ENCODE measurements at places on chromosomes 12 and 14.

- peak; percentile 78 for DNase-seq
Measured at GRCh38 chr12:64171715-64172114, 50.4 kb downstream of the KICS2 start.

DNA sequence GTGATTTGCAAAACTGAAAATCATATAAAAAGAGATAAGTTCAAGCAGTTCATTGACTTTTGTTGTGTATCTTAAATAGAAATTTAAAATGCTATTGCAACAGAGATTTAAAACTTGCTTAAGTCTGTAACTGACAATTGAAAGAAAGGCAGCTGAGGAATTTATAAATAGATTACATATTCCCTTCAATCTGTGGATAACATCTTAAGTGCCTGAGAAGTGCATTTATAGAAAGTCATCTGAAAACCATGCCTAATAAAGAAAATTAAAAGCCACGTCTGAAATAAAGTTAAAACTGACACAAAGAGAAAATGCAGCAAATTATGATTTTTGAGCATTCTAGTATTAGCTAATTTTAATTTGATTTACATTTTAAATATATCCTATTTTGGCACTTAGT lies 479.8 kb downstream of the MDGA2 start:
- no peak for DNase-seq

DNA sequence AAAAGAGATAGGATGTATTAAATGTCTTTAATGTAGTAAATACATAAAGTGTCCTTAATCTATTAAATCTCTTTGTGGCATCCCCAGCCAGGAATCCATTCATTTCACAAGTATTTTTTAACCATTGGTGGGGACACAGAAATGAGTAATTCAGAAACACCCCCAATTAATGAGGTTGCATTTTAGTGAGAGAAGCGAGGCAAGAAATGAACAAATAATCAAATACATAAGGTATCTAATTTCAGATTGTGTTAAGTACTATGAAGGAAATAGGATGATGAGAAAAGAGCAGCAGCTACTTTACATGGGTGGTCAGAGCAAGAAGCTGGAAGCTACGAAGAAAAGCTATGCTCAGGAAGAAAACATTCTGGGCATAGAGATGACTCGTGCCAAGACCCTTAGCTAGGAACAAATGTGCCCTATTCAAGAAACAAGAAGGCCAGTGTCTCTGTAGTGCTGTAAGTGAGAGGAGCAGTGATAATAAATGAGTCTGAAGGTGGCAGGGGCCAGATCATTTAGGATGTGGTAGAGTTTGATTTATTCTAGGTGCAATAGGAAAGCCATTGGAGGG lies 60.5 kb upstream of the IGF1 start:
- no peak for DNase-seq

- DNase-seq: peak; percentile 88
Measured at GRCh38 chr12:20368114-20368650, at the start of gene PDE3A. Gene PDE3A (plus strand): TSS chr12:20368537. CDS start chr12:20369285, 748 bp downstream.

- peak; percentile 87 for DNase-seq
Measured at GRCh38 chr12:53568809-53569557, 57.2 kb downstream of the ATF7 start.

GRCh38 chr14:99459481-99460100 lies 21.1 kb downstream of the SETD3 start:
- DNase-seq: no peak

GRCh38 chr14:90266441-90267154 lies 10.2 kb downstream of the PSMC1 start:
- no peak for DNase-seq

DNA sequence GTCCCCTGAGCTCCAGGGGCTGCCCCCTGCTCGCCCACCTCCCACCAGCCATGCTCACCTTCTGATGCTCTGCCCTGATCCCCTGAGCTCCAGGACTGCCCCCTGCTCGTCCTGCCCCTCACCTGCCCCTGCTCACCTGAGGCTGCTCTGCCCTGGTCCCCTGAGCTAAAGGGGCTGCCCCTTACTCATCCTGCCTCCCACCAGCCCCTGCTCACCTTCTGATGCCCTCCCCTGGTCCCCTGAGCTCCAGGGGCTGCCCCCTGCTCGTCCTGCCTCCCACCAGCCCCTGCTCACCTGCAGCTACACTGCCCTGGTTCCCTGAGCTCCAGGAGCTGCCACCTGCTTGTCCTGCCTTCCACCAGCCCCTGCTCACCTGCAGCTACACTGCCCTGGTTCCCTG lies 247.2 kb downstream of the TMEM121 start:
- DNase-seq: no peak

- DNase-seq: peak; percentile 95
Measured at GRCh38 chr12:102567031-102567985, 86.9 kb upstream of the IGF1 start.

DNA sequence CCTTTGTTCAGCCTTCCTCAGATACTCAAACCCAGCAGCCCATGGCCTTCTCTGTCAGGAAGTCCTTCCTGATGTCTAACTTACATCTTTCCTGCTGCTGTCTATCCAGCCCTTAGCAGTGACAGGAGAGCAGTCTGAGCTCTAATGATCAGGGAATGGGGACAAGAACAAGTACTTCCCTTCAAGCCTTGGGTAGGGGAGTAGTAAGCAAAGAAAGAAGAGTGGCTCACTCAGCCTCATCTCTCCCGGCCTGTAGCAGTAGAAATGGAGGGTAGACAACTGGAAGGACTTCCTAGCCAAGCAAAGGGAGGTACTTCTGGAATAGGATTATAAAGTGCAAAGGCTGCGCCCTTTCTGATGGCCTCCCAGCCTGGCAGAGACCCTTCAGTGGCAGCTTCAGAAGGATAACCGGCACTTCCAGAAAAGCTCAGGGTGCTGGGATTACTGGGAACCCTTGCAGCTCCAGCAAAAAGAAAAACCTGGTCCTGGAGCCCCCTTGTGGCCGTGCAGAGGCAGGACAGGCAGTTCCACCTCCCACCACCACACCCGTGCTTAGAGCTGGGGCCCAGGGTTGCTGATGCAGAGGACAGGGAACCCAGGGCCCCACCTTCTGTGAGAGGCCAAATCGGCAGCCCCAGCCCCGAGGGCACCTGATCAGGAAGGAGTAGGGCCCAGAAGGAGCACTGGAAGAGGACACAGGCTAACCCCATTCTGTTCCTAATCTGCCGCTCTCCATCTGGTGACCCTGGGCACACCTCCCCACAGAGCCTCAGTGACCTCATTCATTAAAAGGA lies 12.4 kb upstream of the SMUG1 start:
- DNase-seq: peak; percentile 69

- DNase-seq: no peak
Measured at GRCh38 chr12:55755246-55755645, 12.3 kb downstream of the GDF11 start.

GRCh38 chr14:78598046-78598920 lies 428.1 kb downstream of the NRXN3 start:
- DNase-seq: peak; percentile 65

DNA sequence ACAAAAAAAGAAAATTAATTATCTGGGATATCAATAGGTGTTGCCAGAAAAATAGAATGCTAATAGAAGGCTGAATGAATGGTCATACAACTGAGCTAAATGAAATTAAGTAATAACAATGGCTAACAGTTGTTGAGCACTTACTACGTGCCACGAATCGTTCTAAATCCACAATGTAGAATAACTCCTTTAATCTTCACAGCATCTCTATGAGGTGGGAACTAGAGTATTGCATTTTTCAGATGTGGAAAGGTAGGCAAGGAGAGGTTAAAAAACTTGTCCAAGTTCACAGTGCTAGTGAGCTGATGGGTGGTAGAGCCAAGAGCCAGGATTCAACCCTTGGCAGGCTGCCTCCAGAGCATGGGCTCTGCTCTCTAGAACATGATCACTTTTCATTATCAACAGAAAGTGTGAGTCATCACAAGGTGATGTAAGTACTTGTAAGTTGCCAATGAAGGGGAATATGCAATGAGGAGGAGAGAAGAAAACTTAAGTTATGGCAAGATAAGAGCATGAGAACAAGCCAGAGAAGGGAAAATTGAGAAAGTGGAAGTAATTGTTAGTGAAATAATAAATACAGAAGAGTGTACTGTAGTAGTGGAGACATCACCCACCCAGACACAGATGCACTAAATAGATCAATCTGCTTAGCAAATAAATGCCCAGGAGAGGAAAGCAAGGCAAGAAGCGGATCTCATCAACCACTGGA lies 122.1 kb downstream of the PRKD1 start:
- DNase-seq: peak; percentile 85

GRCh38 chr12:112275207-112275606 lies 107.0 kb downstream of the HECTD4 start:
- DNase-seq: no peak

GRCh38 chr12:91921555-91921954 lies 224.1 kb downstream of the BTG1 start:
- no peak for DNase-seq

- no peak for DNase-seq
Measured at GRCh38 chr12:113052326-113052725, 4.2 kb upstream of the DTX1 start.

DNA sequence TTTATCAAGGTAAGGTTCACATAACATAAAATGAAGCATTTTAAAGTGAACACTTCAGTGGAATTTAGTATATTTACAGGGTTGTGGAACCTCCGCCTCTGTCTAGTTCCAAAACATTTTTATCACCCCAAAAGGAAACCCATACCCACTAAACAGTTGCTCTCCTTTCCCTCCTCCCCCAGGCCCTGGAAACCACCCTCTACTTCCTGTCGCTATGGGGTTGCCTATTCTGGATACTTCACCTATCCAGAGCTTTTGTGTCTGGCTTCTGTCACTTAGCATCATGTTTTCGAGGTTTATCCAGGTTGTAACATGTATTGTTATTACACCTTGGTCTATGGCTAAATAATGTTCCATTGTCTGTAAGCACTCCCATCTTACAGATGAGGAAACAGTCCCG lies 27.7 kb upstream of the ZFP36L1 start:
- DNase-seq: no peak

DNA sequence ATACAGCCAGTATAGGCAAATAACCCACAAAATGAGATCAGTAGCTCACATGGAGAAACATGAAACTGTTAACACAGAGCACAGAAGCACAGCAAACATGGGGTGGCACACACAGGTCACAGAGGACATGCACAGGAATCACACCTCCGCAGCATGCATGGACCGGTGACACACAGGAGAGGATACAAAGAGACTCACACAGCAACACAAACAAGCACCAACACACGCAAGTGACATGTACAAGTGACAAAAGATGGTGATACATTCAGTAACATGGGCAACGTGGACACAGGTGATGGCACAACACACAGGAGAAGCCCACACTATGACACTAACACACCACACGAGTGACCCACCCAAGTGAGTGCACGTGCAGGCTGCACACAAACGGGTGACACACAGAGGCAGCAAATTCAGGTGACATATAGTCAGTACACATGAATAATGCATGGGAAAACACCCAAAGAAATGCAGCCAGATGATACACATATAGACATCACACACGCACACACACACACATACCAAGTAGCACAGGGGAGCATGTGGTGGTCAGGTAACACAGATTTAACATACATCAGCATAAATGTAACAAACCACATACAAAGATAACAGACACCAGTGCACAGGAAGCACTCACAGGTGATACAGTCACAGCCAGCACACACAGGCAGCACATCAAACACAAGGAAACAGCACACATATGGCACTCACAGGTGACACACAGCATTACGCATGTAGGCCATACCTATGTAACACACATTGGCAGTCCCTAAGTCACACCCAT lies 216.0 kb upstream of the SFSWAP start:
- DNase-seq: no peak

- DNase-seq: peak; percentile 35
Measured at GRCh38 chr12:61993734-61994345, 266.4 kb upstream of the USP15 start.

GRCh38 chr12:45214749-45215418 lies 1.0 kb upstream of the ANO6 start:
- DNase-seq: peak; percentile 48

DNA sequence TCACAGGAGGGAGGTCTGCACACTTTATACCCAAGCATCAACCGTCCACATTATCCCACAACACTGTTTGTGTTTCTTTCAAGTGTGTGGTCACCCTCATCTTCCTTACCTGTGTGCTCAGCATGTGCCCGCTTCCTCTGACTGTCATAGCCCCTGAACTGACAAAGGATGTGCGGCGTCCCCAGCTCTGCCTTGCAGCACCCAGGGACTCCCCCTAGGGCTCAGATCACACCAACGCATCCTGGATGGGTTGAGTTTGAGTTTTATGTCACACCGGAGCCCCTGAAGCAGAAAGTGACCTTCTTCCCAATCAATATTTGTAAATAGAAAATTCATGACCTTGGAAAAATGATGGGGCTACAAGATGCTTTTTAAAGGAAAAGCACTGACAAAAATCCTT lies 770.7 kb upstream of the TMEM132C start:
- DNase-seq: no peak

- DNase-seq: peak; percentile 37
Measured at GRCh38 chr12:106049105-106049504, 89.6 kb downstream of the NUAK1 start.

GRCh38 chr12:90338365-90338764 lies 616.6 kb downstream of the CCER1 start:
- no peak for DNase-seq

DNA sequence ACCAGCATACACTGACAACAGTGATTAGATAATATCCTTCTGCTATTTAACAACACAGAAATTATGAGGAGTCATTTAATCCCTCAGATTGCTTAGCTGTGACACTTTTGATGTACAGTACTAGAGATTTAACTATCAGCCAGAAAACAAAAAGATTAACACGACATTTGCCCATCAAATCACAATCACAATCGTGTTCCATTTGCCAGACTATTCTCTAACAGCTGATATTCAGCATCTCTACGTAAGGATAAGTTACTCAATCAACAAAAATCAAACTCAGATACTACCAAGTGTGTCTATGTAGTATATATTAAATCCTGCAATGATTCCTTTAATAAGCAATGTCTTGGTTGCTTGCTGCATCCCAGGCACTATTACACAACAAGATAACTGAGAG lies 558.7 kb upstream of the USP15 start:
- no peak for DNase-seq

DNA sequence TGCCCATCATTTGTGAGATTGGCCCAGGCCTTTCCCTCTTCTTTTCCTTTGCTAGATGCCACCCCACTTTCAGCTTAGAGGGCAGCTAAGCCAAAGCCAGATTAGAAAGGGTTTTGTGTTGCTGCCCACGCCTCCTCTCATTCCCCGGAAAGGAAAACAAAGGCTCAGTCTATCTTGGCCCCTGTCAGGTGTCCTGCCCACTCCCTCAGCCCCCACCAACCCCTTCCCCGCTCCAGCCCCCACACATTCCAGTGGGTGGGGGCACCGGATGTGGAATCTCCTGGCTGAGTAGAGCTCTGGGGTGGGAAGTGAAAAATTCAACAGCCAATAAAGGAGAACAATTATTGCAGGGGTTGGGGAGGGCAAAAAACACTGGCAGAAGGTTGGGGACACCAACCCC lies 2.2 kb downstream of the BLOC1S1 start:
- DNase-seq: no peak

GRCh38 chr12:20360407-20360806 lies 7.9 kb upstream of the PDE3A start:
- no peak for DNase-seq

DNA sequence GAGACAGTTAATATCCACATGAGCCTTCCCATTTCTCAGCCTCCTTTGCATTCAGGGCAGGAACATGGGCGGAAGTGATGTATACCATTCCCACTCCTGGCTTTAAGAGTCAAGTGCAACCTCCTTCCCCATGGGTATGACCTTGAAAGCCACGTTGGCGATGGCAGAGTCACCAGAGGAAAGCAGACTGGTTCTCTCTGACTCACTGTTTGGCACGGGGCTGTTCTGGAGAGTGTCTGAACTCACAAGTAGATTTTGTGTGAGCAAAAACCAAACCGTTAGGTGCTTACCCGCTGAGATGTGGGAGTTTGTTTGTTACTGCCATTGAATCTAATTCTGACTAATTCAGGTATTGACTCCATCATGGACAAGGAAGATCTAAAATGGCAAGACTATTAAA lies 36.7 kb upstream of the PZP start:
- no peak for DNase-seq

Measured in fibroblast of skin of scalp (primary cell).